Stomach (tissue), 19 donors: ENCODE measurements at places on chromosomes 4 and X.

- no peak overlapping the region for H3K4me3 ChIP-seq
- no peaks in the 10 kb centered on the region for H3K36me3 ChIP-seq
- no peaks in the 10 kb centered on the region for H3K4me1 ChIP-seq
- no peak overlapping the region for H3K27ac ChIP-seq
- H3K27me3 ChIP-seq: no peaks in the 10 kb centered on the region
Measured at GRCh38 chr4:187069398-187069797, 345.7 kb upstream of the FAT1 start.

DNA sequence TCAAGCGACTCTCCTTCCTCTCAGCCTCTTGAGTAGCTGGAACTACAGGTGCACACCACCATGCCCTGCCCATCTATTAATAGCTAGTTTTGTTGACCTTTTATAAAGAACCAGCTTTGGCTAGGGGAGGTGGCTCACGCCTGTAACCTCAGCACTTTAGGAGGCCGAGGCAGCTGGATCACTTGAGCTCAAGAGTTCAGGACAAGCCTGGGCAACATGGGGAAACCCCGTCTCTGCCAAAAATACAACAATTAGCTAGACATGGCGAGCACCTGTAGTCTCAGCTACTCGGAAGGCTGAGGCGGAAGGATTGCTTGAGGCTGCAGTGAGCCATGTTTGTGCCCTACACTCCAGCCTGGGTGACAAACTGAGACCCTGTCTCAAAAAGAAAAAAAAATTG, 2.7 kb downstream of the TKTL1 start:
- H3K36me3 ChIP-seq: no peaks in the 10 kb centered on the region
- no peak overlapping the region for H3K27ac ChIP-seq
- no peaks in the 10 kb centered on the region for H3K4me1 ChIP-seq
- no peaks in the 10 kb centered on the region for H3K27me3 ChIP-seq

- no peak overlapping the region for H3K27ac ChIP-seq
- no peaks in the 10 kb centered on the region for H3K27me3 ChIP-seq
- H3K36me3 ChIP-seq: no peaks in the 10 kb centered on the region
- no peak for DNase-seq
- H3K4me1 ChIP-seq: no peaks in the 10 kb centered on the region
Measured at GRCh38 chr4:136001791-136002190, 1530.5 kb downstream of the PCDH18 start.

- no peaks in the 10 kb centered on the region for H3K36me3 ChIP-seq
- H3K4me3 ChIP-seq: no peak overlapping the region
- H3K4me1 ChIP-seq: no peaks in the 10 kb centered on the region
- no peaks in the 10 kb centered on the region for H3K27me3 ChIP-seq
Measured at GRCh38 chrX:39377773-39378172, 576.5 kb downstream of the MID1IP1 start.

DNA sequence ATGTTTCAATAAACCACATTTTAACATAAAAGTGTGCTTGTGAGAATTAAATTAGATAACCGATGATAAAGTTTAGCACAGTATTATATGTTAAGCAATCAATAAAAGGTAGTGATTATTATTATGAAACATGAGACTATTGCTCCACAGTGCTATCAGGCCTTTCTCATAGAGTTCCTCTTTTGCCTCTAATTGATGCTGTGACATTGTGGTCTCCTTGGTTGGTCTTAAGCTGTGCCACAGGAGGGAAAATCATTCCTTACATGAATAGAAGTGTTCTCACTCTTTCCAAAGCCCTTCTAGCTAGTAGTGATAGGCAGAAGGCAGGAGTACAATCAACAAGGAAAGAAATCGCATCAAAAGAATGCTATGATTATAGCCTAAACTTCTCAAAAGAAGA, 9.2 kb upstream of the PDHA2 start:
- no peaks in the 10 kb centered on the region for H3K4me1 ChIP-seq
- no peaks in the 10 kb centered on the region for H3K36me3 ChIP-seq

DNA sequence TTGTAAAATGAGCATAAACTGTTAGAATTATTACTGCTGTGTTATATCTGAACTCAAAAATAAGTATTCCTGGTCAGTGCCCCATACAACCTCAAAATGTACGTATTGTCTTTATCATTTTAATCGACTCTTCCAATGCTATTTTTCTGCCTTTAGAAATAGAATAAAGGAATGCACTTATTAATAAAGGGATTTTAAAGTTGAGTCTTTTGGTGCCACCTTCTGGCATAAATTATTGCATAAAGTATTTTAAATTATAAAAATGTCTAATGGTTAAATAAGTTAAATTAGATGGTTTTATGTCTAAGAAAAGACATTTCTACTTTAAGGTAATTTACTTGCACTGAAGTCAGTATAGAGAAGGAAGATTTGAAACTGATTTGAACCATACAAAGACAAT, 424.0 kb upstream of the NDST4 start:
- H3K4me1 ChIP-seq: no peaks in the 10 kb centered on the region
- no peak for DNase-seq
- no peaks in the 10 kb centered on the region for H3K36me3 ChIP-seq

DNA sequence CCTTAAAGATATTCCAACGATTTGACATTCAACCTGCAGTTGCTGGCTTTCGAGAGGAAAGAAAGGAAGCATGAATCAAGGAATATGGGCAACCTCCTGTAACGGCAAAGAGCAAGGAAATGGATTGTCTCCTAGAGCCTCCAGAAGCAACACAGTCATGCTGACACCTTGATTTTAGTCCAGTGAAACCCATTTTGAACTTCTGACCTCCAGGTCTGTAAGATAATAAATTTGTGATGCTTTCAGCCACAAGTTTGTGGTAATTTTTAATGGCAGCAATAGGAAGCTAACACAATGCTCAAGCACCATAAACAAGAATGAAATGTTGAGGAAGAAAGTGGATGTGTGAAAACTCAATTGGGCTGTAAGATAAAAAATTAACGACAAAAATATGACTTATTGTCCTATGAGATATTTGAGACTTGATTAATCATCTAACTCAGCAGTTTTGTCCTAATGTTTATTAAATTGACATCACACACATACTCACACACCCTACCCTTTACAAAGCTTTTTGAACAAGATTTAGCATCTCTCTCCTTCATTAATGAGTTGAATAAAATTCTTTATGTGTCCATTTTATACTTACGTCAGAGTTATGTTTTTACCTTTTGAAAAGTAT, 857.2 kb upstream of the INTU start:
- no peak overlapping the region for H3K27ac ChIP-seq
- no peak for DNase-seq
- no peak overlapping the region for H3K4me3 ChIP-seq
- H3K27me3 ChIP-seq: no peaks in the 10 kb centered on the region

DNA sequence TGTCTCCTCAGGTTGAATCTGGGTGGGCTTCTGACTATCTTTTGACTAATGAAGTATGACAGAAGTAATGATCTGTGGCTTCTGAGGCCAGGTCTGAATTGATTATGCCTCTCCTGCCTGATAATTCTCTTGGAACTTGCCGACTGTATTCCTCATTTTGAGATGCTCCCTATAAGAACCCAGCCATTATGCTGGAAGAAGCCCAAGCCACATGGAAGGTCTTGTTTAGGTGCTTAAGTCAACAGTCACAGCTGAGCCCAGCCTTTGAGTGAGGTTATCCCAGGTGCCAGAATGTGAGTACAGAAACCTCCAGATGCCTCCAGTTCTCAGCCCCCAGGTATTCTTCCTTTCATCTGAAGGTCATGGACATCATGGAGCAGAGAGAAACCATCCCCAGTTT, 456.6 kb downstream of the IL15 start:
- no peaks in the 10 kb centered on the region for H3K4me1 ChIP-seq
- DNase-seq: no peak
- H3K27me3 ChIP-seq: no peaks in the 10 kb centered on the region
- no peak overlapping the region for H3K4me3 ChIP-seq
- H3K27ac ChIP-seq: no peak overlapping the region

DNA sequence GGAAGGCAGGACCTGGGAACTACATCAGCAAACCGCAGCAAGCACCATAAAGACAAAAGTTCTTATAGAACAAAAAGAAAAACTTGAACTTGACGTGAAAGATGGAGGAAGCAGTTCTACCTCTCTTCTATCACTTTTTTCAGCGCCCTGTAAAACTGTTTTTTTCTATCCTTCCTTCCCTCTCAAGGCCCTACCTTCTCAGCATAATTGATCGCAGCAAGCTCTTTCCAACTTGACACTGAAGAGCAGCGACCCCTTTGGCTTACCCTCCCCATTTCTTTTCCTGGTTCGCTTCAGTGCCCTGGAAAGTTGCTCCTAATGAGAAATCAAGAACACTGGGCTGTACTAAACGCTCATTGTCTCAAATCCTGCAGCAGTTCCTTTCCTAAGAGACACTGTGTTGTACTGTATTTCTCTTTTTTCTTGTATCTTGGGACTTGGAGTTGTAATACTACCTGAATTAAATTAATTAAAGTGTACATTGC, 150.6 kb upstream of the SLC4A4 start:
- H3K36me3 ChIP-seq: no peaks in the 10 kb centered on the region
- DNase-seq: no peak
- peaks cover 46% of the 10 kb centered on the region for H3K4me1 ChIP-seq
- H3K27ac ChIP-seq: peak overlapping the region; percentile 93

DNA sequence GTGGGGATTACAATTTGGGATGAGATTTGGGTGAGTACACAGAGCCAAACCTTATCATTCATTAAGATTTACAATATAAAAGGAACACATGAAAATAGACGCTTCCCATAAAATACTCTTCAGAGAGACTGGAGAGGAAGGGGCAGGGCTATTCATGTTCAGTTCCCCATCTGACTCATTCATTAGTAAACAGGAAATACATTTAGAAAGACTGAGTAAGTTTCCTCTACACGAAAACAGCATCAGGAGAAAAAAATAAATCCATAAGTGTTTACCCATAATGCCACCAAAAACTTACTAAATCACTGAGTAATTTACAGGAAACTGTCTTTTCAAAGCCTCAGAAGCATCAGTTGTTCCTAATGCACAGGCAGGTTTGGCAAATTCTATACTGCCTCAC, 255.4 kb upstream of the CXorf51A start:
- DNase-seq: no peak
- H3K36me3 ChIP-seq: no peaks in the 10 kb centered on the region
- no peak overlapping the region for H3K4me3 ChIP-seq
- H3K27ac ChIP-seq: no peak overlapping the region

DNA sequence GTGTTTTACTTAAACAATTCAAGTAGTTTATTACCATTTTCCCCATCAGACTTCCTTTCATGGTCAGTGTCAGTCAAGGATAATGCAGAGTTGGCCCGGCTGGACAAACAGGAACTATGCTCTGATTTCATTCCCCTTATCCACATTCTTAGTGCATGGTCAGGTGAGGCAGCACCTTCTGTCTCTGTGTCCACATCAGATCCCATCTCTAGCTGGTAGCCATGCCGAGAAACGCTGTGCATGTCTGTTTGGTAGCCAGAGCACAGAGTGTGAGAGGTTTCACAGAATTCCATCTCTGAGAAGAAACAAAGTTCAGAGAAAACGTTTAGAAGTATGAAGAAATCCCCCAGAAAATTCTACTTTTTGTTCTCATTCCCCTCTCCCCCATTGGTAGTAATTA, 423.7 kb upstream of the TEX13C start:
- H3K4me1 ChIP-seq: no peaks in the 10 kb centered on the region
- no peak for DNase-seq
- H3K27ac ChIP-seq: no peak overlapping the region
- no peaks in the 10 kb centered on the region for H3K36me3 ChIP-seq
- no peaks in the 10 kb centered on the region for H3K27me3 ChIP-seq

DNA sequence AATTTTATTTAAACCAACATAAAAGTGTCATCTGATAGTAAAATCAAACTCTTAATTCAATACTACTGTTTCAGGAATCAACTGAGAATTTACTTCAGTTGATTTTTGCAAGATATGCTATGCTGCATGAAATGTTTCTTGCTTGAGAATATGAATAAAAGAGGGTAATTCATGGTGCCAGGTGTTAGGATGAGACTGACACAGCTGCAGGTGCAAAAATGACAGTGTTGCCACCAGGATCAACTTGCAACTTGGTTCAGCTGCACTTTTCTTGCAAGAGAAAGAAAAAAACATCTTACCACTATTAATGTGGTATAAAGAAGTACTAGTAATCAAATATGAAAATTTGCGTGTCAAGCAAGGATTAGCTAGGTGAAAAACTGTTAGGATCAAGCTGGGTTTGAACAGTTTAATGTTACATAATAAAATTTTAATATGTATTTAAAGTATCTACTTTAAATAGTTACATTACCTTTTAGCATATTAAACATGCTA, 49.7 kb downstream of the CHIC2 start:
- H3K27me3 ChIP-seq: no peaks in the 10 kb centered on the region
- peaks cover 18% of the 10 kb centered on the region for H3K36me3 ChIP-seq
- no peaks in the 10 kb centered on the region for H3K4me1 ChIP-seq
- H3K4me3 ChIP-seq: no peak overlapping the region
- no peak overlapping the region for H3K27ac ChIP-seq

DNA sequence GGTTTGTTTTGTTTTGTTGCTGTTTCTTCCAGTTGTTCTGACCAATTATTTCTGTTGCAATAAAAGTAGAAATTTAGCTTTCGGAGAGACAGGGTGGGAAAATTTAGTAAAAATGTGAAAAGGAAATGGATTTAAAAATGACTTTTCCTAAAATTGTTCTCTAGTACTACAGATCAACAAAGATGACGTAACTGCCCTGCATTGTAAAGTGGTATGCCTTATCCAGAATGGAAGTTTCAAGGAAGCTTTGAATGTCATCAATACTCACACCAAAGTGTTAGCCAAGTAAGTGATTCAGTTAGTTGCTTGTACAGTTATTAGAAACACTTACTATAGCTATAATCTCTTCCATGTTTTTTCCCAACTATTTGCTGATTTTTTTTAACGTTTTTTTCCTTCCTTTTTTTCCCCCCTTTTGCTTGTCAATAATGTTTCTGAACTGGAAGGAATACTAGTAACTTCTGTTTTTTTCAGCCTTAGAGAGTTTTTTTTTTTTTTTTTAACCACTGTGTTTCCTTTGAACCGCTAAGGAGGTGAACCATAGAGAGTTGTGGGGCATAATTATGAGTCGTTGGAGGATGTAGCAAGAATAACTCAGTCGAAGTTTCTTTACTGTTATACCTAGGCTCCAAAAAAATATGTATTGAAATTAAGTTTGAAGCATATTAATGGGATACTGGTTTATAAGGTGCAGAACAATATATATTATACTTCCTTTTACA, 2.2 kb downstream of the SRP72 start:
- no peak overlapping the region for H3K4me3 ChIP-seq
- H3K27ac ChIP-seq: no peak overlapping the region
- peaks cover 47% of the 10 kb centered on the region for H3K36me3 ChIP-seq
- peaks cover 24% of the 10 kb centered on the region for H3K4me1 ChIP-seq

DNA sequence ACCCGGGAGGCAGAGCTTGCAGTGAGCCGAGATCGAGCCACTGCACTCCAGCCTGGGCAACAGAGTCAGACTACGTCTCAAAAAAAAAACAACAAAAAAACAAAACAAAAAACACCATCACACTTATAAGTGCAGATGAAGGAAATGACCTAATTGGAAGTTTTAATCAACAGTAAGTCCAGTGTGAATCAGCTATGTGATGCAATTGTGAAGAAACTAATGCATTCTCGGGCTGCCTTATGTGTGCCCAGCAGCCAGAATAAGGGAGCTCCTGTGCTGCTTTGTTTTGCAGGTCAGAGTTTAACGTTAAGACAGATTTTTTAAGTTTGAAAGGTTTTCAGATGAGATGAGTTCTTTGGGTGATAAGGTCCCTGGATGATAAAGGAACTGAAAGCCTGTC, 10.8 kb downstream of the DAPP1 start:
- H3K27me3 ChIP-seq: no peaks in the 10 kb centered on the region
- no peak overlapping the region for H3K4me3 ChIP-seq
- peaks cover 5% of the 10 kb centered on the region for H3K4me1 ChIP-seq
- DNase-seq: no peak
- H3K36me3 ChIP-seq: no peaks in the 10 kb centered on the region
- no peak overlapping the region for H3K27ac ChIP-seq
